Stimulated activated CD4-positive, alpha-beta T cell treated with anti-CD3 and anti-CD28 coated beads, Interleukin-2, amount 100 ng/mL, for 24 hours (primary cell): ENCODE measurements at places on chromosomes 1 and 21.
A peak's percentile ranks its signal among the peaks of the same experiment; 100 is the strongest.

- DNase-seq, result peak; percentile 82
These were observed 2.9 kb downstream of the GFI1 start for GRCh38 chr1:92483610-92484471.

- DNase-seq, result no peak
These were observed 47.1 kb downstream of the PHACTR4 start for GRCh38 chr1:28416509-28417194.

DNA sequence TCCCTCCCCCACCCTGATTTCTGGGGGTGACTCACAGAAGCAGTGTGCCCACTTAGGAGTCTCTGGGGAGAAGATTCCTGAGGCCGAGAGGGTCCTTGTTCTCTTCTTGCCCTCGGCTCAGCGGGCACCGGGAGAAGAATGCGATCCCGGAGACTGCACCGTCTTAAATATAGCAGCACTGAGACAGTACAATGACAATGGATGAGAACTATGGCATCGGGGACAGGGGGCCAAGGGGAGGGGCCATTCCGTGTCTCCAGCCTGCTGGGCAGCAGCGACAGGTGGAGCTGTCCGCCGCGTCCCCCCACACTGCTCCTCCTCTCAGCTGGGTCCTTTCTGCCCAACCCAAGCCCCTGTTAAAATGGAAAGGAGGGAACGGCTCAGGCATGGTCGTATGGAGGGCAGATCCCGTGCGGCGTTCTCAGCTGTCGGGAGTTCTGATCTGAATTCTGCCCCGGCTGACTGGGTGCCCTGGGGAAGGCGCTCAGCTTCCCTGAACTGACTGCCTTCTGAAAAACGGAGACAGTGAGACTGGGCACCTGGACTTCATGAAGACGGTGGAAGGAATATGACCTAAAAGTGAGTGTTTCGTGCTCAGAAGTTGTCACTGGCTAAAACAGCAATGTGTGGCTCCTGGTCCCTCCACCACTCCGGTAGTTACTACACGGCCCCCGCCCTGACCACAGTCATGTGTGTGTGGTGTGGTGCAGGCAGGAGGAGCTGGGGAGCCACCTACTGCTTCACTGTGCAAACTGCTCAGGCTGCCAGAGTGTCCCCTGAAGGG lies at the start of gene MYOM3:
MYOM3 (minus strand) TSS at position 140 of the 784 bp plus-strand sequence. CDS start 3,499 bp downstream, outside the sequence.
- peak; percentile 43 for DNase-seq

DNA sequence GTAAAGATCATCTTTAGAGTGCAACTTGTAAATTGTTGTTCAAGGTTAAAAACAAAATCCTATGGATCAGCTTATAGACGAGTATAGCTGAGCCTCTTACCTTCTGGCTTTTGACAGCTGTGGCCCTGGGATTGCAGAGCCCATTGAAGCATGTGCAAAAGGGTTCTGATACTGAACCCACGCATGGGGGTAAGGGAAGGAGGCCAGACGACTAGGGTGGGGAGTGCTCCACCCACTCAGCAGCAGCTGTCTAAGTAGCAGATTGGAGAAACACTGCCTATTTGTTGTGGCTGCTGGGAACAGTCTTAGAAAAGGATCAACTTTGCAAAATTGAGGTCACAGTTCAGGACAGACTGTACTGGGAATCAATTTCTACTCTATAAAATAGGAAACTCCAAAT lies 16.1 kb downstream of the CD101 start:
- DNase-seq, result no peak
